ENCODE measurements at places on chromosomes 16 and 17.

- no peak for DNase-seq
Measured at GRCh38 chr17:68248199-68248825, 469 bp downstream of the AMZ2 start.

DNA sequence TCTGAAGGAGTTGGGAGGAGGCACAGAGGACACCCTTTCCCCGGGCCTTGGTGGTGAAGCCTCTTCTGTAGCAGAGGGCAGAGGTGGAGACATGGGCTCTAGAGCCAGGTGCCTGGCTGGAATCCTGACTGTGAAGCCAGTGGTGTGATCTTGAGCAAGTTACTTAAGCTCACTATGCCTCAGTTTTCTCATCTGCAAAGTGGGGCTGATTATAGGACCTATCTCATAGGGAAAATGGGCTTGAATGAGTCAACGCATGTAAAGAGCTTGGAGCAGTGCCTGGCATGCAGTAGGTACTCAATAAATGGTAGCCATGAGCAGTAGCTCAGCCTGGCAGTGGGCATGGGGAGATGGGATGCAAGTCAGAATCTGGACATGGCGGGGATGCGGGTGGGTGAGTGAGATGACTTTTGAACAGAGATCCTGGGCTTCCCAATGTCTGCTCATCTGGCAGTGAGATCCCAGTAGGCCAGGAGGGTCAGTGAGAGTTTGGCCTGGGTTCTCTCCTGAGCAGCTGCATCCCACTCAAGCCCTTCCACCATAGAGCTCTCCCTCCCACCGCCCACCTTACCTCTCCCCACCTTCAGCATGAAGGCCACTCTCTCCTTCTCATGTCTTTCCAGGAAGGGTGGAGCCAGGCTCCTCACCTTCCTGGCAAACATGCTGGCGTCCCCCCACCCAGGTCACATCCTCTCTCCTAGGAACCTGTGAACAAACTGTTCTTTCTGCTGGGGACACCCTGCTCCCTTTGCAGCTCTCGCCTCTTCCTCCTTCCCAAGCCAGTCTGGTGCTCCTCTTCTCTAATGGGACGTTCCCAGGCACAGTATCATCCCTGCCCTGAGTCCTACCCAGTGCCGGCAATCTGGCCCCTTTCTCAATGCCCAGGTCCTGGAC, 13.1 kb upstream of the SP2 start:
- DNase-seq, result no peak

- DNase-seq, result no peak
Measured at GRCh38 chr16:10522966-10523365, 57.4 kb downstream of the EMP2 start.

- no peak for DNase-seq
Measured at GRCh38 chr17:56548661-56549060, 44.8 kb upstream of the NOG start.

DNA sequence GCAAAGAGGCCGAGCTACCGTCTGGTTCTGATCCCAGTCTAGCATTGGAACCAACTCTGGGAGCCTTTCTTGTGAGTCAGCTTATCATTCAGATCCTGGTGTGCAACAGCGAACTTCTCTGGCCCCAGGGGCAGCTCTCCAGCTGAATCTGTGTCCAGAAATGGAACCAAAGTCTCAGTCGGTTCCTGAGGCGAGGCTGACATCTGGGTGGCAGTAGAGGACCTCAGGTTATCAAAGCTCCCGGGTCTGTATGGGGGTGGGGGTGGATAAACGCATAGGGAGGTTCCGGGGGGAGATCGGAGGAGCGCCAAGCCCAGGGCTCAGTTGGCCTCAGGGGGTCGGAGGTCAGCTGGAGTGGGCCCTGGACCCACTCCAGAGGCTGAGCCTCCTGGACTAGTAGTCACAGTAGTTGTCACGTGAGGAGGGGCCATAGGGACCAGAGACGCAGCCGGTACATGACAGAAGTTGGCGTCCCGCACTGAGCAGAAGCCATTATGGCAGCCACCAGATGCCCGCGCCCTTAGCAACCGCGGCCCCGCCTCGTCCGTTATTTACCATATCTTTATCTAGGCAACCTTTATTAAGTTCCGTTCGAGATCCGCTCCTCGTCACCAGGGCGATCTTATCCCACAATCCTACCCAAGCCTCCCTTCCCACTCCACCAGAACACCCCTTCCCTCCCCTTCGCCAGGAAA, 12.9 kb downstream of the RDM1 start:
- no peak for DNase-seq

- no peak for DNase-seq
Measured at GRCh38 chr17:66200685-66201092, 8.8 kb upstream of the CEP112 start.

DNA sequence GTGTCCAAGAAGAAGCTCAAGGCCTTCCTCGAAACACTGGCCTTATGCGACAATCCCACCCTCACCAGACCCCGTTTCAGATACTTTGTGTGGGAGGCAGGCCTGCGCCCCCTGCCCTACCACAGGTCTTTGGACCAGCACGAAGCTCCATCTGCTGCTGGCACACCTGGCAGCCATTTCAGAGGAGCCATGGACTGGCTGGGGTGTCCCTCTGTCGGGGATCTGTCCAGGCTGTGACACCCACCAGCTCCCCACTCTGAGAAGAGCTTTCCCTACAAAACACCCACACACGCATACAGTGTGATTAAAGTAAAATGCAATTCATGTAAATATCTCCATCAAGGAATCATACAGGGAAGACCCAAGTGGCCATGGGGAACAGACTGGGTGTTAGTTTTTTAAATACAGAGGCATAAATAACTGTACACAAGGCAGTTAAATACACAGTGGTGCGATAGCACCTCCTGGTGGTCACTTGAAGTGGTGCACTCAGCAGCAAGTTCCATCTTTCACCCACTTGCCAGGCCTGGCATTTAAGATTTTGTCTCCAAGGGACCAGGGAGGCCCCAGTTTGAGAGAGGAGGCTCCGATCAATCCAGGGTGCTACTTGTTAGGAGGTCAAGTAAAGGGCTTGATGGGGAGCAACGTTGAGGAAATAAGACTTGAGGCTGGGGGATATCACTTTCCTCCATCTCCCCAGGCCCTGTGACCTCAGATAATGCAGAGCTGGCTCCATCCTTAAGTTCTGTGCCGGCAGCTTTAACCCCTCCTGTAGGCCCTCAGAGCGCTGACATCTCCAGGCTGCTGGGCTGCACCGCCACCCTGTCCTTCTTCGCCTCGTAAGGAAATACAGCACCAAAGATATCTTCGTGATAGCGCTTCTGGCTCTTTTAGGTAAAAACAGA, 43.6 kb downstream of the NOS2 start:
- peak; percentile 25 for DNase-seq

- DNase-seq, result no peak
Measured at GRCh38 chr17:38750312-38751121, 2.0 kb upstream of the PSMB3 start.

DNA sequence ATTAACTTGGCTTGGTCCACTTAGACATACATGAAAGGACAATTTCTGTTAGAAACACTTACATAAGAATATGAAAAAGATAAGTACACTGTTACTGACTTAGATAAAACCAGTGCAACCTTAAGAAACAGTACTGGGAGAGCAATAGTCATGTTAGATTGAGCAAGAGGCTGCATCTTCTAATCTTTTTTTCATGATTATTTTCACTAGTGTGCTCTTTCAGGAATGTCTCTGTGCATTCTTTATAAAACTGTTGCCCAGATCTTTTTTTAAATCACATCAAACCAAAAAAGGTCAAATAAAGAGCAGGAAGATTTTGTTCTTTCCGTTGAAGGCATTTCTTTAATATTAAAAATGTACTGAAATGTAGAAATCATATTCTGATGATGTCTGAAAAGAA, 100.7 kb upstream of the AXIN2 start:
- no peak for DNase-seq

- DNase-seq, result no peak
Measured at GRCh38 chr16:71712501-71712900, 12.0 kb downstream of the PHLPP2 start.

DNA sequence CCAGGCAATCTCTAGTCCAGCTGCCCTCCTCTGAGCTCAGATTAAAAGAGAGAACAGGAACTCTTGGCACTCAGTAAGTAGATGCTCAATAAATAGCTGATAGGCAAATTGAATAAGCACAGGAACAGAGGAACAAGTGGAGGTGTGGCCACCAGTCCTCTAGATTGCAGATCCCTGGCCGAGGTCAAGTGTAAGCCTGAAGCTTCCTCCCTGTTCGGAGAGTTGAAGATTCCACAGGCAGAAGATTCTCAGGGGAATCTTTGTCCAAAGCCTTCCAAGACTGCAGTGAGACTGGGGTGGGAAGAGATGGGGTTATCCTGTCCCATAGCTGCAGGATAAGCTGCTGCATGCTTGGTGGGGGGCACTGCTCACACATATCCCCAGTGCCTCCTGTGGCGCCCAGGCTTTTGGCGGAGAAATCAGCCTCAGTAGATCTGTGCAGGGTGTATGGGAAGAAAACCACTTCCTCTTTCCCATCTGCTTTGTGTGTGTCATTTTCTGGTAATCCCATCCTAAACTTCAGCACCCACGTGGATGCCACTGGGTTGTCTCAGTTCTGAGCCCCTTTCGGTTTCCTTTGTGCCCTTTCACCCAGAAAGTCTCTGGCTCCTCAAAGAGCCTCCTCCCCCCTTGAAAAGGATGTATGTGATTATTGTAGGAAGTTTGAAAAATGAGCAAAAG, 12.1 kb downstream of the CD300A start:
- DNase-seq, result peak; percentile 38

- no peak for DNase-seq
Measured at GRCh38 chr17:8705427-8705826, 39.2 kb downstream of the CCDC42 start.

DNA sequence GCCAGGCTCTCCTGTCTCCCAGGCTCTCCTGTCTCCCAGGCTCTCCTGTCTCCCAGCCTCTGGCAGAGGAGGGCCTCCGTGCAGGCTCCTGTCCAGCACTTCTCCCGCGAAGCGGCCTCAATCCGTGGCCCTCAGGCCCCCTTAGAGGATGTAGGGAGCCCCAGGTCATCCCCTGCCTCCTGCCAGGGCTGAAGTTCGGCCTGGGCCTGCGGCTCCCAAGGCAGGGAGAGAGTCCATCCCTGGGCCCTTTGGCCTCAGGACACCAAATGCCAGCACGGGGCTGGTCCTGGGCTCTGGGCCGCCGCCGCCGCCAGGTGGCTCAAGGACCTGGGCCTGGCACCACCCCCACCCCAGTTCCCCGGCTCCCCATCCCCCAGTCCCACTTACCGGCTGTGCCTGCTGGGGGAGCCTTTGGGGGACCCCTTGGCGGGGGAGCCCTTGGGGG, 370 bp downstream of the EVPL start:
- no peak for DNase-seq

GRCh38 chr17:32341141-32341856, 674 bp downstream of the C17orf75 start:
- peak; percentile 22 for DNase-seq

DNA sequence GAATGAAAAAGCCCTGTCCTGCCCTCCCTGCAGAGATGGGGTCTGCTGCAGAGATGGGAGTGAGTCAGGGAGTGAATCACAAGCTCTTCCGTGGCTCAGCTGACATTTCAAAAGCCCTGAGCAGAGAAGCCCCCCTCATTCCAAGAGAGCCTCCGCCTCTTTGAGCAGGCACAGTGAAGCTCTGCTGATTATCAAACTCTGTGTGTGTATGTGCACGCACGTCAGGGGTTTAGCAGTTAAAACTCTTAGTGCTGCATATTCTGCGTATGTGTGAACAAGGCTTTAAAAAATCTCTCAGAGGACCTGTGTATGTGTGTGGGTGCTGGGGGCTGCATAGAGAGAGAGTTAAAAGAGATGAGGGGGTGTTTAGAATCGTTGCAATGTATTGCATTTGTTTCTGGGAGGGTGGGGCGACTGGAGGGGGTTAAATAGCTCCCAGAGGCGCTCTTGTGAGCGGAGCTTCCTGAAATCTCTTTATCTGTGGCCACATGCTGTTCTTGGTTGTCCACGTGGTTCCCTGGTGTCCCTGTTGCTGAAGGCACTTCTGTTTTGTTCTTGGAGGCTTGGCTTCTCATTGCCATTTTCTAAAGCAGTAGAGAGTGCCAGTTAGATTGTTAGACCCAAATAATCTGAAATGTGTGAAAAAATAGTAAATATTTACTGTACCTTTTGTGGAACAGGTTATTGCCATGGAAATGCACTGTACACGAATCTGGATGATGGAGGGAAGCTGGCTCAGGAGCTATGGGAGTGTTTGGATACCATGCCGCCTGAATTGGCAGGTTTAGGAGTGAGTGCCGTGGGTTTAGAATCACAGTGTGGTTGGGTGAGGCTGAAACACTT, 116.6 kb downstream of the PRKCB start:
- DNase-seq, result peak; percentile 54

Measured in globus pallidus (tissue), 1 donor.